ENCODE measurements at places on chromosomes 12 and 14.
A peak's percentile ranks its signal among the peaks of the same experiment; 100 is the strongest.

GRCh38 chr14:54786838-54787237, 115.8 kb downstream of the GCH1 start:
- DNase-seq: peak; percentile 97

DNA sequence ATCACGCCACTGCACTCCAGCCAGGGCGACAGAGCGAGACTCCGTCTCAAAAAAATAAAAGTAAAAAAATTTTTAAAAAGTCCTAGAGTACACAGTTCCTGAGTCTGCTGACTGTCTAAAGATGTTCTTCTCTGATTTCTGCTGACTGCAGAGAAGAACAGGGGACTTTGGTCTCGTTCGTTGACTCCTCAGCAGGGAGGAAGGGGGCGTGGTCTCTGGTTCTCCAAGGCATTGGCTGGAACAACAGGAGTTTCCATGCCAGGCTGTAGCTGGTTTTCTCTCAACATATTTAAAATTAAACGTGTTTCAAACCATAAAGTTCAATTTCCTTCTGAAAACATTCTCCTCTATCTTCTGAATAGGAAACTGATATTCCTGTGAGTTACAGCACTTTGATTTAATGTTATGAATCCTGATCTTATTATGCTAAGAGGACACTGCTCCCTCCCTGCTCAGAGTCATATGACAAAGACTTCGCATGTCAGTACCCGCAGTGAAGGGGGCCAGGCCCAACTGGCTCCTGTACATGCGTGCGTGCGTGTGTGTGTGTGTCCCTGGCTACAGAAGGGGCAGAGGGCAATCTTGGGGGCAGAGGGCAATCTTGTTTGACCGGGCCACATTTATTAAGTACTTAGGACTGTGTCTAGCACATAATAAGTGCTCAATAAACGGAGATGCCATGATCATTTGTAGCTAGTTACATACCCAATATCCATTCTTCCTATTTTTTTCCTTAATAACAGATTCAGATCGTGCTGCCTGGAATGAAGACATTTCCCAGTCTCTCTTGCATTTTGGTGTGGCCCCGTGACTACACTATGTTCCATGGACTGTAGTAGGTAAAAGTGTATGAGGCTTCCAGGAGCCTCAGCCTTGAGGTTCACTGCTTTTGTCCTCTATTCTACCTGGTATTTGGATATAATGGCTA, 16.5 kb upstream of the HNF1A start:
- DNase-seq: no peak

GRCh38 chr14:51870606-51871005, 10.2 kb downstream of the GNG2 start:
- DNase-seq: no peak

DNA sequence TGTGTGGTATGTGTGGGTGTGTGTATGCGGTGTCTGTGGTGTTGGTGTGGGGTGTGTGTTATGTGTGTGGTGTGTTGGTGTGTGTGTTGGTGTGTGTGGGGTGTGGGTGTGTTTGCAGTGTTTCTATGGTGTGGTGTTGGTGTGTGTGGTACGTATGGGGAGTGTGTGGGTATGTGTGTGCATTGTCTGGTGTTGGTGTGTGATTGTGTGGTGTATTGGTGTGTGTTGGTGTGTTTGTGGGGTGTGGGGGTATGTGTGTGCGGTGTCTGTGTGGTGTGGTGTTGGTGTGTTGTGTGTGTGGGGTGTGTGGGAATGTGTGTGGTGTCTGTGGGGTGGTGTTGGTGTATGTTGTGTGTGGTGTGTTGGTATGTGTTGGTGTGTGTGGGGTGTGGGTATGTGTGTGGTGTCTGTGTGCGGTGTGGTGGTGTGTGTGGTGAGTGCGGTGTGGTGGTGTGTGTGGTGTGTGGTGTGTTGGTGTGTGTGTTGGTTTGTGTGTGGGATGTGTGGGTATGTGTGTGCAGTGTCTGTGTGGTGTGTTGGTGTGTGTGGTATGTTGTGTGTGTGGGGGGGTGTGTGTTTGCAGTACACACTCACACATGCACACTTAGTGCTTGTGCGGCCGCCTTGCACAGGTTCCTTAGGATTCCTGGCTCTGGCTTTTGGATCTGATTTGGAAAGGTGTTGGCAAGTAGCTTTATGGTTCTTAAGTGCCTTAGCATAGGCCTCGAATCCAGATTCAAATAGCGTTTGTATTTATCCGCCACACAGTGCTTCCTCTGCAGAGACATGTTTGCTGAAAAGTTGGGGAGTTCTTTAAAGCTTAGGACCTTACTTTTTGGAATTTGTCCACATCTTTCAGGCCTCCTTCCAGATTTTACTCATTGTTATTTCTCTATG, 16.4 kb downstream of the MLXIP start:
- DNase-seq: no peak

DNA sequence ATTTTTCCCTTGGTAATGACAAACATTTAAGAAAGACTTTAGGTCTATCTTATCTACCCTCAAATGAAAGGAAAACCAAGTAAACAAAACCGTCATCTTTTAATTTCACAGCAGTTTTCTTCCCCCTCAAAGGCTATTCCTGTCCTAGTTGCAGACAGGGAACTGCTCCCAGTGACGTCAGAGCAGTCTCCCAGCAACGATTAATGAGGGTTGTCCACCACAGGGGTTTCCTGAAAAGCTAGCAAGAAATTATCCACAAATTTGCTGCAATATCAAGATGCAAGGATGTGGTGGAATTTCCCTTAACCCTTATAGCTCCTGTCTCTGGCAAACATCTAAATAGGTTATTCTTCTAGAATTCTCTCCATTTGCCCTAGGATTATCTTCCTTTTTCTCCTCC, 89.1 kb upstream of the STAC3 start:
- peak; percentile 77 for DNase-seq

GRCh38 chr12:8493084-8493483, 20.2 kb upstream of the CLEC4D start:
- DNase-seq: no peak

GRCh38 chr12:72276181-72276805, 4.1 kb downstream of the TRHDE start:
- peak; percentile 60 for DNase-seq

DNA sequence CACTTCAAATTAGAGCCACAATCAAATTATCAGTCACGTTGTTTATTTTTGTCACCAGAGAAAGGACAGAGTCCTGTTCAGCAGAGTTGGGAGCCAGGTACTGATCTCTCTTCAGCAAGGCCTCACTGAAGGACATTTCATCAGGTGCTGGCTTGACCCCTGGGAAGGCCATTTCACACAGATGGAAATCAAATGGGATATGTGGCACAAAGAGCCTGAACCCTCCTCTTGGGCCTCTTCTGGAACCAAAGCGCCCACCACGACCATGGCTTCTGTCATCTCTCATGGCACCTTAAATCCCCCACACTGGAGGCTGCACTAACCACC, 121.5 kb downstream of the PTCSC3 start:
- DNase-seq: no peak

- no peak for DNase-seq
Observed at GRCh38 chr12:21662122-21662792, 4.6 kb upstream of the LDHB start.

GRCh38 chr14:91722386-91722785, 9.5 kb downstream of the CATSPERB start:
- DNase-seq: no peak
